ENCODE measurements at places on chromosomes 5 and 9.

GRCh38 chr5:138632900-138633489 lies 57.8 kb upstream of the HSPA9 start:
- DNase-seq, result no peak

DNA sequence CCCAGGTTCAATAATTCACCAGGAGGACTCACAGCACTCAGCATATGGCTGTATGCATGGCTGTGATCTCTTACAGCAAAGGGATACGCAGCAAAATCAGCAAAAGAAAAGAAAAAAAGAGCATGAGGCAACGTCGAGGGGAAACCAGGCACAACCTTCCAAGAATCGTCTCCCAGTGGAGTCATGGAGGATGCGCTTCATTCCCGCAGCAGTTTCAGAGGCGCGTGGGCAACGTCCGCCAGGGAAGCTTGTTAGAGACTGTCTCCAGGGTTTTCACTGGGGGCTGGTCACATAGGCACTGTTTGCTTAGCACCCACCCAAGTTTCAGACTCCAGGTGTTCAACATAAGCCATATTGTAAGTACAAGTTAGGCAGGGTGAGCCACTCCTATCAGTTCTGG lies 44.6 kb downstream of the NSG2 start:
- no peak for DNase-seq

- no peak for DNase-seq
Measured at GRCh38 chr5:83011985-83012384, 65.2 kb downstream of the TMEM167A start.

- peak; percentile 9 for DNase-seq
Measured at GRCh38 chr9:79570448-79571308, 1.1 kb upstream of the TLE4 start.

- no peak for DNase-seq
Measured at GRCh38 chr5:76380346-76381066, 22.6 kb upstream of the IQGAP2 start.

DNA sequence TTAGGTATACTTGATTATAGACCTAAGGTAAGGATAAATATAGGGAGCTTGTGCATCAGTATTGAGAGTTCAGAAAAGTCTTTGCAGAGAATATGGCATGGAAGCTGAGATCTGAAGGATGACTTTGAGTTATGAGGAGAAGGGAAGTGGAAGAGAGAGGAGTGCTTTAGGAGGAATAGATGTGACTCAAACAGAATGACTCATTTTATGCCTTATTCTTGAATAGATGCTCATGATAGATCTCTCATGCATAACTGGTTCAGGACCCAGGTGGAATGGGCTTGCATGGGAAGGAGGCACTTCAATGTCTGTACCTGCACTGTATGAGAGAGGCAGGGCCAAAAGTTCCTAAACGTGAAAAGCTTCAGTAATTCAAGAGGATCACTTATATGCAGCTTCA lies 103.3 kb downstream of the CWC27 start:
- DNase-seq, result no peak

- DNase-seq, result no peak
Measured at GRCh38 chr5:133251296-133252132, 199.7 kb downstream of the HSPA4 start.

- DNase-seq, result no peak
Measured at GRCh38 chr9:14530366-14530765, 162.9 kb downstream of the ZDHHC21 start.

GRCh38 chr5:136174021-136174659 lies 18.8 kb downstream of the SMIM32 start:
- no peak for DNase-seq

DNA sequence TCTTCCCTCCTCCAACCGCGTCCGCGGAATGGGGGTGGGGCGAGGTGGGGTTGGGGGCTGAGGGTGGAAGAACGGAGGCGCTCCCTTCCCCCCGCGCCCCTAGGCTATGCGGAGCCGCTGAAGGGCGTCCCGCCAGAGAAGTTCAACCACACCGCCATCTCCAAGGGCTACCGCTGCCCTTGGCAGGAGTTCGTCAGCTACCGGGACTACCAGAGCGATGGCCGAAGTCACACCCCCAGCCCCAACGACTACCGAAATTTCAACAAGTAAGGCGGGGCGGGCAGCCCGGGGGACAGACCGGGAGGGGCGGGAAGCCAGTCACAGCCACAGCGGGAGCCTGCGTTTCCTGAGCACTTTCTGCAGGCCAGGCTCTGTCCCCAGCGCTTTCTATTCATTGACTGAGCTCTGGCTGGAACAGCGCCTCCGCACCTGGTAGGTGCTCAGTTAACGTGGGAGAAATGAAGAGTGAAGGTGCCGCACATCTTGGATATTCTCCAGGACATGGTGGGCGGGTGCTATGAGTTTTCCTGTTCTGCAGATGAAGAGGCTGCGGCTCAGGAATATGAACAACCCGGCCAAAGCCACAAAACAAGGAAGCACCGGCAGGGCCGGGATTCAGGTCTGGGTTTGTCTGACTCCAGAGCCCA lies 11.3 kb downstream of the MYOZ3 start:
- no peak for DNase-seq

GRCh38 chr9:127452691-127453090 lies 1.4 kb downstream of the LRSAM1 start:
- no peak for DNase-seq

GRCh38 chr5:133930061-133930812 lies 38.2 kb downstream of the C5orf15 start:
- no peak for DNase-seq

DNA sequence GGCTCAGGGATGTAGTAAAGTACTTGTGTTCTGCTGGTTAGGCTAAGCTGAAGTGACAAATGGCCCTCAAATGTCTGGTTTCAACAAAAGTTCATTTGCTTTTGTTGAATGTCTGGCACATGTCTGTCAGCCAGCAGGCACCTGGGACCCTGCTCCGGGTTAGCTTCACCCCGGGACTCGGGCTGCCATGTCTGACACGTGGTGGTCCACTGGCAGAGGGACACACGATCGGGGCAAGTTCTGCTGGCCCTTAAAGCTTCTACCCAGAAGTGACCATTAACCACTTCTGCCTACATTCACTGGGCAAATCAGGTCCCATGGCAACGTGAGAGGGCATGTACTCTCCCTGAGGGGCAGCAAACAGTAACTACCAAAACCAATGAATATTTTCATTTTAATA lies 23.8 kb downstream of the POLR1E start:
- no peak for DNase-seq

GRCh38 chr9:87499424-87500017 lies 1.9 kb downstream of the DAPK1 start:
- DNase-seq, result no peak

DNA sequence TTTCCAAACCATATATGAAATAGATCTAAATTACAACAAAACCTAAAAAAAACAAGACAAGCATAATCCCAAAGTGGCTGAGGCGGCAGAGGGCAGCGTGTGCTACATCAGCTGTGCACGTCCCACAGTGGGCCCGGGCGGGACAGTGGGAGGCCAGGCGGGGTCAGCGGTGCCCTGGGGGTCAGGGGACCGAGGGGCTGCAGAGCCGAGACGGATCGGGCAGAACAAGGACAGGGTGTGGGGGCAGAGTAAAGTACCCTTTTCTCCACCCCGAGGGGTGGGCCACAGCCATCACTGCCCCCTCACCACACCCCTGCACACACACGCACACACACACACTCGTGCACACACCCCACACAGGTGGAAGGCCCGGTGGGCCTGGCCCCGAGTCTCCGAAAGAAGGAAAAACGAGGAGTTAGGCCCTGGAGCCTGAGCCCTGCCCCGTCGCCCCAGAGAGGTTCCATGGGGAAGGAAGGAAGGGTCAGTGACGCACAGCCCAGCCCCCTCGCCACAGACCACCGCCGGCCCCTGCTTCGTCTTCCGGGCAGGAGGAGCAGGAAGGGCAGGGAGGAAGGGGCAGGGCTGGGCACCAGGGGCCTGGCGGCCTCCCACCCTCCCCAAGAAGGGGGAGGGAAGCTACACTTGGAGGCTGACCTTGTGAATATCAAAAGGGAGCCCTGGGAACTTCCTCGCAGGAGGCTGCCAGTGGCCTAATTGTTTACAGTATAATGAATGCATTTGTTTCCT lies 49.6 kb upstream of the UBAC1 start:
- DNase-seq, result no peak

- DNase-seq, result no peak
Measured at GRCh38 chr9:97659771-97660170, 26.1 kb downstream of the NCBP1 start.

- no peak for DNase-seq
Measured at GRCh38 chr5:66839636-66840185, 243.5 kb downstream of the MAST4 start.

DNA sequence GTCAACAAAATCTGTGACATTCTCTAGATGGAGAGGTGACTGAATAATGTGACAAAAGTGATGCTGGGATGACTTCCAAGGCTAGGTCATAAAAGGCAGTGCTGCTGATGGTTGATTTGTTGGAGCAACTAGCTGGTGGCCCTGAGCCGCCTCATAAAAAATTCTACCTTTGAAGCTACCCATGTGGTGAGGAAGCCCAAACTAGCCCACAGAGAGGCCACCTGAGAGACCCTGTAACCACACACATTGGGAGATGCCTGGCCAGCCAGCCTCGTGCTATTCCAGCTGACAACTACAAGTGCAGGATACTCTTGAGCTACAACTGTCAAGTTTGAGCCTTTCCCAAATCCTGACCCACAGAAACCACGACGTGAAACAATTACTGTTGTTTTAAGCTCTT lies 22.7 kb downstream of the CLTA start:
- DNase-seq, result no peak

- no peak for DNase-seq
Measured at GRCh38 chr5:167029488-167029887, 1262.0 kb upstream of the WWC1 start.

GRCh38 chr5:23367874-23368273 lies 139.5 kb upstream of the PRDM9 start:
- DNase-seq, result no peak
